ENCODE measurements at places on chromosomes 5 and 9. TPM values are rescaled to one million over a fixed set of nuclear protein-coding genes. Genes with fewer than 3 reads are reported as not detected.

GRCh38 chr9:136804509-136805206 lies 3.1 kb upstream of the RABL6 start:
- H3K36me3 ChIP-seq: no peaks in the 10 kb centered on the region
- H3K4me3 ChIP-seq: no peak overlapping the region
- no peak overlapping the region for H3K27ac ChIP-seq

Gene CCDC183
- 1.1 TPM for total RNA-seq

DNA sequence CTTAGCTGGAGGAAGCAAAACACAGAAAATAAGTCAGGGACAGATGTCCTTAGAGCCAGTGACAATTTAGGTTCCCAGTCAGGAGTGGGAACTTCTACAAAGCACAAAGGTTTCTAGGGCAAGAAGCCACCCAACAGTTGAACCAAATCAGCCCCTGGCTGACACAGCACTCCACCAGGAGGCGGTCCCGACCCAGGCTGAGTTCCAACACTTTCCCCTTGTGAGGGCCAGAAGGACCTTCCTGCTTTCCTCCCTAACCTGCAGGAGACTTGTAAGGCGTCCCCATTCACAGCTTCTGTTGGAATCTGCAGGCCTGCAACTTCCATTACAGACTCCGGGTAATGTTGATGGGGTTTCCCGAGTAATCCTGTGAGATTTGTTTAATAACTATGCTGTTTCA lies 416.4 kb upstream of the IRX1 start:
- H3K4me1 ChIP-seq: no peaks in the 10 kb centered on the region
- DNase-seq: no peak
- H3K4me3 ChIP-seq: no peak overlapping the region

Gene FAM153A
- 3.3 TPM for total RNA-seq

Gene CDO1
- 5.8 TPM for total RNA-seq
